B cell (primary cell): ENCODE measurements at places on chromosomes 11 and 22.

GRCh38 chr11:71551711-71552110 lies 3.5 kb downstream of the KRTAP5-9 start:
- DNase-seq = no peak

GRCh38 chr11:131522851-131523250 lies 152.4 kb downstream of the NTM start:
- no peak for DNase-seq

GRCh38 chr11:81303038-81303664 lies 1430.5 kb downstream of the FAM181B start:
- no peak for DNase-seq

GRCh38 chr11:110435780-110436717 lies 6.3 kb downstream of the FDX1 start:
- no peak for DNase-seq

GRCh38 chr11:34546511-34547209 lies 33.1 kb upstream of the ELF5 start:
- no peak for DNase-seq

- DNase-seq = peak; percentile 11
These were observed 10.7 kb upstream of the CD5 start for GRCh38 chr11:61091373-61092279.

GRCh38 chr11:36156817-36157519 lies 132.3 kb downstream of the COMMD9 start:
- no peak for DNase-seq

- DNase-seq = no peak
These were observed 121.1 kb upstream of the GUCY1A2 start for GRCh38 chr11:107139396-107139795.

DNA sequence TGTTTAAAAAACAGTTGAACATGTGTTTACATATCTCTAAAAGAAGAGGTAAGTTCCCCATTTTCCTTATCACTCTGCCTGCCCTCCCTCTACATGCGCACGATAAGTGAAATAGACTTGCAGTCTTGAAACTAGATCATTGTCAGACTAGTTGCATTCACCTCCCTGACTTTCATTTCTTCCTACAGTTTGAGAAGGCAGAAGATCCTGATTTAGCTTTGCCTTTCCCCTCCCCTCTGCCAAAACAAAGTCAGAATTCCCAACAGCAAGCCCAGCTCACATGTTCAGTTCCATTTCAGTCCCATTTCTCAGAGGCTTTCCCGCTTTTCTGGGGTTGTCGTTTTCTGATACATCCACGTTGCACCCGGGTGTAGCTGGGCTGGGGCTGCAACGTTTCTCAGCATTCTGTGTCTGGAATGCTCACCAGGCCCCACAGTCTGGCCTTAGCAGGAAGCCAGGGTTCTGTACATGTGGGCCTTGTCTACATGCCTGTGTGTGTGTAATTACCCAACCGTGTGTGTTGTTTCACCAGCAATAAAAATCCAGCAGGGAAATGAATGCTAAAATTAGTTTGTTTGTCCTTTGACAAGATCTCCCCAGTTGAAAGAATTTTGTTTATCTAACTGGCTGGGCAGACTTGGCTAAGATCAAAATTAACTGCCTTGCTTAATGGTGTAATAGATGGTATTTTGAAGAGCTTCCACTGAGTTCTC lies 179.2 kb downstream of the DBX1 start:
- no peak for DNase-seq

- DNase-seq = peak; percentile 42
These were observed 10.4 kb downstream of the KIRREL3 start for GRCh38 chr11:126989942-126990715.

DNA sequence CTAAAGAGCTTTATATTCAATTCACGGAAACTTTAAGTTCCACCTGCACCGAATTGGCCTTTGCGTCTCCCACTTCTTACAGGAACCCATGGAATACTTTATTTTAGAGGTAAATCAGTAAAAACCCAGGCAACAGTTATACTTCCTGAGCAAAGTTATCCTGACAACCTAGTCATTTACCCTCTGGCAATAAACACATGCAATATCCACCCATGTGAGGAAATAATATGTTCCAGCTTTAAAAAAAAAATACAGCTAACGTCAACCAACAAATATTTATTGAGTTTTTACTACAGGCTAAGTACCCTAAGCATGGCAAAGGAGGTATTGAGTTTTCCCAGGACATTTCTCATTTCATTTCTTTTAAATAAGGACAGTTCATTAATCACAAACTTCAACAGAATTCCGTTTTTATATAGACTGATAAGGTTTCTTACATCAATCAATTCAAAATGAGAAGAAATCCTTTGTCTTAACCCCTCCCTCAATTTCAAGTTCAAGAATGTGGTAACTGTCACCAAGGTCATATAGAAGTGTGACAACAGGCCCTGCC lies 38.3 kb upstream of the CCDC34 start:
- no peak for DNase-seq

DNA sequence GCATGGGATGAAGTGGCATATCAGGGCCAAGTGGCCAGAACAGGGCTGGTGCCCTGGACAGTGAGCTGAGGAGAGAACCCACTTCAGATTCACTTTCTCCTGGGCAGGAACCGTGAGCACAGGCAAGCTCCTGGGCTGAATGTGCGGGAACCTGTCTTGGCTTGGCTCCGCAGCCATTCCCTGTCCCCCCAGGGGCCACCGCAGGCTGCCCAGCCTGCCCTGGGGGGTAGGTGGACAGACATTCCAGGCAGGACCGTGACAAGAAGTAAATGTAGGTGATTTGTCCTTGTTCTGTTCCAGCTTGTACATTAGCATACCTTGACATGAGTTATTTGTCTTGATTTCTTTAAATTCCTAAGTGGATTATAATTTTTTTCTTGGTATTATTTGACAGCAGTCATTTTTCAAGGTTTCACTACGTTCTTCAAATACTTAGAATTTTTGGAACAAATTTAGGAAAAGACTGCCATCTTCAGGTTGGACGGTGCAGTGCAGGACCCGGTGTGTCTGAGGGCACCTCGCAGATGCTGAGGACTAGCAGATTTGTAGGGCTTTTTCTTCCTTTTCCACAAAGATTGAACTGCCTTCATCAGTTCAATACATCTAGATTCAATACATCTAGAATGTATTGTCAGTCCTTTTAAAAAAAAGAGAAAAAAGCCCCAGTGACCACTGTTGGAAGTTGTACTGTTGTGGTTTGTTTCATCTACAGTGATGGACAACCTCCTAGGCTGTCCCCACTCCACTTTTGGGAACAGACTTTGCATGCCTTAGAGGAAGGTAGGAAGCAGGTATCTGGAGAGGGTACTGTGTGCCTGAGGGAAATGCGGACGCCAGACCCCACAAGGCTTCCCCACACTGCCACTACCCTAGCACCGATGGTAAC lies 115.1 kb upstream of the RASSF10 start:
- DNase-seq = no peak

DNA sequence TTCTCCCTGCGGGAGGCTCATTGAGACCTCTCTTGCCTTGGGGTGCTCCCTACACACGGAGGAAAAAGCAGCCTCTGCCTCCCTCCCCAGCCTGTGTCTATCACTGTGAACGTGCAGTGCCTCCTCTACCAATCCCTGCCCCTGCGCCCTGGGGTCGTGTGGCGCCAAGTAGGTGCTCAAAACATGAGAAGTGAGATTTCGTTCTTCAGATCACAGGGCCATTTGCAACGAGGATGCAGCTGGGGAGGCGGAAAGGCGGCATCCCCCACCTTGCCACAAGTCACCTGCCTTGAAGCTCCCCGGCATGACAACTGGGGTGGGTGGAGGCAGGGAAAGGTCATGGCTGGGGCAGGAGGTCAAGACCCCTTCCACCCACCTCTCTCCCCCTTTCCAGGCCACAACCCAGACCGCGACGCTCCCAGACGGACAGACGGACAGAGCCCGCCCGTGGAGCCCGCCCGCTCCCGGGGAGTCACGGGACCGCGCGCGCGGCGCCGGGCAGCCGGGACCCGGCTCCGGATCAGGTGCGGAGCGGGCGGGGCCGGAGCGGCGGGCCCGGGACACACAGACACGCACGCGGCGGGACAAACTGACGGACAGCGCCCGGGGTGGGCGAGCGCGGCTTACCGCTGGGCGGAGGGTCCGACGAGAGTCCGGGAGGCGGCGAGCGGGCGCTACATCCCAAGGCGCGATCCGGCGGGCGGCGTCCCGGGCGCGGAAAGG lies 485 bp downstream of the KCNJ4 start:
- DNase-seq = peak; percentile 72

DNA sequence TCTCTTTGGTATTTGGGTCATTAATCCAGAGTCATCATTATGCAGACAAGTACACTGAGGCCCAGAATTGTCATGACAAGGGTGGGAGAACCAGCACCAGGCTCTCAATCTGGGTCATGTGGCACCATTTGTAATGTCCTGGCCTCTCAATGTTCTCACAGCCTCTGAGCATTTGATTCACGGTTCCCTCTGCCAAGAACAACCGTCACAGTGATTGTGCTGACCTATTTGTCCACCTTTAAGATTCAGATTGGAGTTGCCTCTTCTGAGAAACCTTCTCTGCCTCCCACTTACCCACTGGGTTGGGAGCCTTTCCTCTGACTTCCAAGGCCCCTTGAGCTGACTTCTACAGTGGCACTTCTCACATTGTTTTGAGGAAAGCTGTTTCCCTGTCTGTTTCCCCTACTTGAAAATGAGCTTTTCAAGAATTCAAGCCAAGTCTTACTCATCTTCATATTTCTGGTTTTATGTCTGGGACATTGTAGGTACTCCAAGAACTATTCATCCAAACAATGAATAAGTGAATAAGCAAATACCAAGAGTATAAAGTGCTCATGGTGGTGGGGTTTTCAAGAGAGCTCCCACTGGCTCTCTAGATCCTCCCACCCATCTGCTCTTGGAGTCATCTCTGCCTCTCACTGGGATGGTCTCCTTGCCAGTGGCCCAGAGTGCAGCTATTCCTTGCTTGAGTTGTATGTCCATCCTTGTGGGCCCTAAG lies 126.4 kb upstream of the E2F8 start:
- DNase-seq = no peak

- DNase-seq = no peak
These were observed 39.1 kb upstream of the GRAMD4 start for GRCh38 chr22:46580940-46581537.

DNA sequence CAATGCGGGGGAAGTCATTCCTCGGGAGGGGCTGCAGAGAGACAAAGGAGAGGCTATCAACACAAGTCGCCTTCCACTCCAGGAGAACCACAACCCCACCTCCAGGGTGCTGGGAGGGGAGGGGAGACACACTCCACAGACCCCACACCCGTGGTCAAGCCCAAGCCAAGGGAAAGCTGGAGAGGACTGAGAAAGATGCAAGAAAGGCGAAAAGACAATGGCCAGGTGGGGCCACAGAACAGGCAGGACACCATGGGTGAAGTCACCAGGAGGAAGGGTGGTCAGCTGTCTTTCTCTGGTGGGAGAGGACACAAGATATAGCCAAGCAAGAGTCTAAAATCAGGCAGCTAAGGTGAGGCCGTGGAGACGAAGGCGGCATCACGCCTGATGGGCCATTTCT lies 16.0 kb downstream of the HDHD5 start:
- no peak for DNase-seq

DNA sequence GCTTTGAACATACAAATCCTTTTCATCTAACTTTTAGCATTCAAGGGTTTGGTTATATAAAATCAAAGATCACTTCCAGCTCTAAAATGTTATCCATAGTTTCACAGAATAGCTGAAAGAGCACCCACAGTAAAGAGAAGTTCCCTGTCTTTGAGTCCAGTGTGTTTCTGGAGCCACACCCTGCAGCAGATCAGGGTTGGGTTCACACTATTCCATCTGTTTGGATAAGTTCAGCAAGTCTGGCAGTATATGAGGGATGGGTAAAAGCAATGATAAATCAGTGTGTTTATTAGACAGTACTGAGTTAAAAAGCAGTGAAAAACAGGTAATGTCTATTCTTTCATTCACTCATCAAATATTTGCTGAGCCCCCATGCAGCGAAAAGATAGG lies 135.8 kb upstream of the PITPNB start:
- no peak for DNase-seq

DNA sequence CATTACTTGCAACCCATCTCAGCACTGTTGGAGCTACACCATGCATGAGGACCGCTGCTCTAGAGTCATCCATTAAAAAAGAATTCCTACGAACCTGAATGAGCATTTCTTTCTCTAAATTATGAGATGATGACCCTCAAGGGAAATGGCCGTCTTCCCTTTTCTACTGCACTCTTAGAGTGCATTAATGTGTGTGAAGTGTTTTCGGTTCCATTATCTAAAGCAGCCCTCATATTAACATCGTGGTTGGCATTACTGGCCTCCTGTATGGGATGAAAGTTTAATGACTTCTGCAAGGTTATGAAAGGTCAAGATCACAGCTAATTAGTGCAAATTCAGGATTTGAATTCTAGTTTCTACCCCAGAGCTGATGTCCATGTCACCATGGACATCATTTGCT lies 16.7 kb downstream of the CD44 start:
- no peak for DNase-seq

DNA sequence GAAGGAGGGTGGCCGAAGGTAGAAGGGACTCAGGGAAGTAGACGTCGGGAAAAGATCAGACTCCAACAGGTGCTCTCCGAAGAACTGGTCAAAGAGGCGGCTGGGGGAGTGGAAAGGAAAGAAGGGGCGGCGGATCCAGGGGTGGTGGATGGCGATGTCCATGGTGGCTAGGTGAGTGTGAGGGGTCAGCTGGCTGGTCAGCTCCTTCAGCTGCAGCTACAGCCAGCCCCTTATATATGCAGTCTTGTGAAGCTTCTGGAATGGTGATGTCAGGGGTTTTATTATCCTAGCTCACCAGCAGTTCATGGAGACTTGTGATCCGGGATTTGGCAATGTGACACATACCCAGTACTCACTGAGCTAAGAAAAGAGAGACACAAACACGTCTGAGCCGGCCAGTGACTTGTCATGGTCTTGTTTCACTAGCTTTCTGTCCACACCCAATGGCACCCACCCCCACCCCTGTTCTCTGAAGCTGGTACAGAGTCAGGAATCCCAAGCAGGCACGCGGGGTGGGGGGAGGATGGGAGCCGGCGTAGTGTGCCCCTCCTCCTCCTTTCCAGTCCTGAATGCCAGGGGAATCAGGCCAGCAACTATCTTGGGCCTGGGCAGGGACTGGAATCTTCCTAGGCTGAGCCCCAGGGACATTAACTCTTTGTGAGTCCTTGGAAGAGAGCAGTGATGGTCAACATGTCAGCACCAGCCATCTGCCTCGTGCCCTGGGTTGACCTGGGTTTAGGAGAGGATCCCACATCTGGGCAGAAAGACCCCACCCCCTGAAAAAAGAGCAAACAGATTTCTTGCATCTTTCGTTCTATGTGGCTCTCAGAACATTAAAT lies at the start of gene CRYAB:
CRYAB (minus strand) TSS at position 208 of the 839 bp plus-strand sequence; CDS start at position 162, 46 bp downstream.
- DNase-seq = no peak

DNA sequence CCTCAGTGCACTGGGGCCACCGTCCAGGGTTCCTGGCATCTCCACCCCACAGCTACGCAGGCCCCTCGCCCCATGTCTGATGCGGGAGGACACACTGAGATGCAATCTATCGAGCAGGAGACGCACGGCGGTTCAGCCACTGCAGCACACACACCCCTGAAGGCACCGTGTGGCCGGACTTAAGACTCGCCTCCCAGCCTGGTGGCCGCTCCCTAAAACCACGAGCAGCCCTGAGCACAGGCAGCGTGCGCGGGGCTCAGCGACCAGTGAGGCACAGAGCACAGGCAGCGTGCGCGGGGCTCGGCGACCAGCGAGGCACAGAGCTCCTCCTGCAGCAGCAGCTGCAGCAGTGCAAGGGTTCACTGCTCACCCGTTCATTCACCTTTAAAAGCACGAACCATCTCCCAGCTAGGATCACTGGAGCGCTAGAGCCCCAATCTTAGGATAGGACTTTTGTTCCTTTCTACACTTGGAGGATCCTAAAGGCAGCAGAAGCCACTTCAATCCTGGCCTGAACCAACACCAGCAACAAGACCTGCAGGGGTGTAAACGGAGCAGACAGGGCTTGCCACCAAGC lies 31.4 kb downstream of the TOLLIP start:
- no peak for DNase-seq

- no peak for DNase-seq
These were observed 111.6 kb upstream of the BMAL1 start for GRCh38 chr11:13166036-13166435.
